ENCODE measurements at places on chromosomes 16 and 17. TPM values are rescaled to one million over a fixed set of nuclear protein-coding genes. Genes with fewer than 3 reads are reported as not detected.

- peak; percentile 98 for DNase-seq
Measured at GRCh38 chr17:36948717-36949460, at the start of gene AATF. AATF (plus strand) TSS chr17:36948954; CDS start chr17:36949126, 172 bp downstream.

DNA sequence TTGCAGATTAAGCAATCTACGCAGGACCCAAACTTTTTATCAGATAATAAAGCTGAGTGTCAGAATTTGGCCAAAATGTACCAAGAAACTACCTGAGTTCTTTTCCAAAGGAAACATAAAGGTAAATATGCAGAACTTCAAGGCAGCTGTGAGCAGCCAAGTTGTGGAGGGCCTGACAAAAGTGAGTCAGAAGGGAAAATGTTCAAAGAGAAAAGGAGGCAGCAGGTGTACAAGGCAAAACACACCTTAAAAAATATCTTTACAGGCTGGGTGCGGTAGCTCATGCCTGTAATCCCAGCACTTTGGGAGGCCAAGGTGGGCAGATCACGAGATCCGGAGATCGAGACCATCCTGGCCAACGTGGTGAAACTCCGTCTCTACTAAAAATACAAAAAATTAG is 7.0 kb upstream of the KANSL1 start:
- DNase-seq: no peak

- no peak for DNase-seq
Measured at GRCh38 chr16:57178793-57179212, 7.0 kb downstream of the PSME3IP1 start.

GRCh38 chr17:49730078-49730784 is 22.5 kb upstream of the SLC35B1 start:
- peak; percentile 69 for DNase-seq

GRCh38 chr17:45276031-45276430 is 14.1 kb upstream of the SPATA32 start:
- peak; percentile 31 for DNase-seq

DNA sequence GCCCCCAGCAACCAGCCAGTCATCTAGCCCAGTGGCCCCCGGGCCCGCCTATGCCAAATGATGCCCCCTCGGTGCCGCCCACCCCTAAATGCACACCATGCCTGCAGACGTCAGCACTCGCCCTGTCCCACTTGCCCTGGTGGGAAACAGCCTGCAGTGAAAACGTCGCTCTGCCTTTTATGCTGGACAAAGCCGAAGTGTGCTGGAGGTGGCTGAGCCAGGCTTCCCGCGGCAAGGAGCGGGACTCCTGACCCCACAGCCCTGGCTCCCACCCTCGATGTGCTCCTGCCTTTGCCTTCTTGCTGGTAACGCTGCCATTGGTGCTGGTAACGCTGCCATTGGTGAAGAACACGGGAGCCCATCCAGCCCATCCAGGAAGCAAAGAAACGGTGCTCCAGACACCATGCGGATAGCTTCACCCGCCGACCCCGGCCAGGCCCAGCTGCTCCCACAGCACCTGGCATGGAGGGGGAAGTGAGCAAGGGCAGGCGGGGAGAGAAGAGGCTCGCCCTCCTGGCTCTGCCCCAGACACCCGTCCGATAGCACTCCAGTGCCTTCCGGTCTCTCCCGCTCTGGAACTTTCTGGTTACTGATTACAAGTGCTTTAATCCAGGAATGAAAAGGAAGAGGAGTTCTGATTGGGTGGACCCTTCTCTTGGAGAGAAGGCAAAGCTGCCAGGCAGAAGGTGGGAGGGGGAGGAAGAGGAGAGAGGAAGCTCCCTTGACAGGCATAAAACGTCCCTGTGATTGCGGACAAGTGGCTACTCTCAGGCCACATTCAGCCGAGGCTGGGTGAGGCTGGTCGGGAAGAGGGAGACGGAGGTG is 4.0 kb upstream of the BAIAP2 start:
- peak; percentile 81 for DNase-seq

DNA sequence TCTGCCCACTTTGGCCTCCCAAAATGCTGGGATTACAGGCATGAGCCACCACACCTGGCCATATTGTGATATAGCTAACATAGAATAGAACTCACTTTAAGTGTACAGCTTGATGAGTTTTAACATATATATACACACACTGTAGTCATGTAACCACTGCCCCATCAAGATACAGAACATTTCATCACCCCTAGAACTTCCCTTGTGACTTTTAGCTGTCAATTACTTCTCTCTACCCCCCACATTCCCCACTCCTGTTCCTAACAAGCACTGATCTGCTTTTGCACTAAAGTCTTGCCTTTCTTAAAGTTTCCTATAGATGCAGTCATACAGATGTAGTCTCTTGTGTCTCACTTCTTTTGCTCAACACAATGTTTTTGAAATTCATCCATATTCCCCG is 93.1 kb downstream of the PITPNC1 start:
- no peak for DNase-seq

DNA sequence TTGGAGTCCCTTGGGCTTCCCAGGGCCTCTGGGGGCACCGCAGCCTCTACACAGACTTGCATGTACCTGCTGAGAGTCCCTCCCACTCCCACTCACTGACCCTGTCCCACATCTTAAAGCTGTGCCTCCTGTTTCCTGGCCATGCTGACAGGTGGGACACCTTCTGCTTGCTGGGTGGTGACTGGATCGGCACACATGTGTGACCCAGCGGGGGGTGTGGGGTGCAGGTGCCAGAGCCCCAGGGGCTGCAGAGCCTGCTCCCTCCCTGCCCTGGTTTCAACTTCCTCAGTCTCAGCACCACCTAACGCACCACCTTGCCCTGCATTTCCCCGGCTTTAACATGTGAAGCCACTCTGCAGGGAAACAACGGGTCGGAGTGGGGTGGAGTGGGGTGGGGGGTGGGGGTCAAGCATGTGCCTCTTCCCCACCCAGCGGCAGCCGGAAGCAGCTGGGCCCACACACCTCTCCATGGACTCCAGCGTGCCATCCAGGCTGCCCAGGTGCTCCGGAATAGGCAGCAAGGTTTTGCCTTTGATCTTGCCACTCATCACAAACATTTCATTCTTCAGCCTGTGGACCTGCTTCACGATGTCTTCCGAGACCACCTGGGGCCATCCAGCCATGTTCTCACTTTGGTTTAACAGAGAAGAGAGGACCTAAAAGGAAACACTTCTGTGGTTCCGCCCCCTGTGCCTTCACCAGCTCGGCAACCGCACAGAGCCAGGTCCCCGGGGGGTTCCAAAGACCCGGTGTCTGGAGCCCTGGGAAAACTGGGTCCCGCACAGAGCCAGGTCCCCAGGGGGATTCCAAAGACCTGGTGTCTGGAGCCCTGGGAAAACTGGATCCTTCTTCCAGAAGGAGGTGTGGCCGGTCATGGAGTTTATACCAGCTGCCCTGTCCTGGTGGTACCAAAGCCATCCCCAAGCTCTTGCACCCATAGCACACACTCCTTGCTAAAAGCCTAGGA is 4.7 kb downstream of the DNAH17 start:
- no peak for DNase-seq

DNA sequence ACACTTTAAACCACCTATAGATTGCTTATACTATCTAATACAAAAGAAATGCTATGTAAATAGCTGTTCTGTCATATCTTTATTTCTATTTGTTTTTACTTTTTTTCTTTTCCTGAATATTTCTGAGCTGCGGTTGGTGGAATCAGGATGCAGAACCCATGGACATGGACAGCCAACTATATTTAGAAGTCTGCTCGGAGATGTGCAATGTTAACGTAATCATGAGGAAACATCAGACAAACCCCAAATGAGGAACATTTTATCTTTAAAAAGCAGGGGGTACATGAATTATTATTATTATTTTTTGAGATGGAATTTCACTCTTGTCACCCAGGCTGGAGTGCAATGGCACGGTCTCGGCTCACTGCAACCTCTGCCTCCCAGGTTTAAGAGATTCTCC is 31.4 kb upstream of the GHDC start:
- no peak for DNase-seq

- DNase-seq: no peak
Measured at GRCh38 chr16:21618281-21618680, 18.9 kb downstream of the METTL9 start.

DNA sequence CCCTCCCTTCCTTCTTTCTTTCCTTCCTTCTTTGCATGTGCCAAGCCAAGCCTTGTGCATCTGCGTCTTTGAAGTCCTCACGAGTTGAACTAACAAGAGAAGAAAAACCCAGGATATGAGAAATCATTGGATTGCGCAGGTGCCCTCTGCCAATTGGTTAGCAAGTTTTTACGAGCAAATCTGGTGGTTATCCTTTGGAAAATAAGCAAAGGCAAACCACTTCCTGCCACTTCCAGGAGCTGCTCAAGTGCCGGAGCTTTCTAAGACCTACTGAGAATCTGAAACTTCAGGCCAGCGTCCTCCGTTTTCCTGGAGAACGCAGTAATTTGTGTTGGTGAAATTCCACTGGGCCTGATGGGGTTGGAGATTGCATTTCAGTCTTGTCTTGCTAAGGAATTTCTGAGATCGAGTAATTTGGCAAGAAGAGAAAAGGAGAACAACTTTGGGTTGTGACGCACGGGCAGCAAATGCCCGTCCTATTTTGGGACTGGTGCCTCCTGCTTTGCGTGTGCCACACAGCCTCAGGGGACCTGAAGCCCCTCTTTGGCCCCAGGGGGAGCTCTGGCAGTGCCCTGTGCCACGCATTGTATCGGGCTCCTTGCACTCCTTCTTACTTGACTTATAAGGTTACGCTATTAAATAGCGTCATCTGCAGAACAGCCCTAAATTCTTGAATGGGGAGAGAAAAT is 56.4 kb downstream of the CMIP start:
- no peak for DNase-seq

DNA sequence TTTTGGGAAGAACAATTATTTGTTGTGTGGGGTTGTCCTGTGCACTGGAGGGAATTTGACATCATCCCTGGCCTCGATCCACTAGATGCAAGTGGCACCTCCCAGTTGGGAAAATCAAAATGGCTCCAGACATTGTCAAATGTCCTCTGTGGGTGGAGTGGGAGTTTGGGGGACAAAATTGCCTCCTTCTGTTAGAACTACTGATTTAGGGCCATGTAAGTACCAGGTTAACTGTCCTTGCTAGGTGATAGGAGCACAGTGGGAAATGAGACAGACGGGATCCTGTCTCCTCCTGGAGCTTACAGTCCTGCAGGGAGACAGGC is 56.8 kb downstream of the ARHGAP23 start:
- no peak for DNase-seq

DNA sequence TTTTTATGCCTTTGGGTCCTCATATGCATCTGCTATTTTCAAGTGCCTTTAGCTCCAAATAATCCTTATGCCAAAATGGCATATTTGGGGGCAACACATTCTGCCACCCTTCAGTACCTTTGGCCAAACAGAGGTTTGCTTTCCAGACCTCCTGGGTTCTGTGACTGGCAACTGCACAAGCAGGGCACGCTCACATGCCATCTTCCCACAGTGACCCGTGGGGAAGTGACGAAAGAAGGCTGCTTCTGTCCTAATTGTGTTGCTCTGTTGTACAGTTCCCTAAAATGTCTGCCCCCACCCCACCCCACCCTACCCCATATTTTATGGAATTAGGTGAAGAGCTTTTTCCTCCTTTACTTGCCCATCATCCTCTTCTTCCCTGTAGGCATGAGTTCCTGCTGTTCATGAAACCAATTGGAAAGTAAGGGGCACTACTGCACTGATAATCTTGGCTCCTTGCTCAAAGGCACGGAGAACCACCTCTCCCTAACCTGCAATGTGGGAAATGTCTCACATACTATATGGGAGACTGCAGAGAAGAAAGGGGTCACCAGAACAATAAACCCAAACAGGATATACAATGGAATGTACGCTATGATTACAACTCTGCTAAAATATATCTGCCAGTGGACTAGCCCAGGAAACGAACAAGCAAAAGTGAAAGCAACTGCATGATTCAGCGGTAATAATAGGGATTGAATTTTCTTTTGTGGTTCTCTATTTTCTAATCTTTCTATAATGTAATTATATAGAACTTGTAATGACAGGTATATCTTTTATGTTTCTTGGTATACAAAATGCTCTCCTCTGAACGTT is 3.3 kb upstream of the SLFN12L start:
- peak; percentile 40 for DNase-seq

DNA sequence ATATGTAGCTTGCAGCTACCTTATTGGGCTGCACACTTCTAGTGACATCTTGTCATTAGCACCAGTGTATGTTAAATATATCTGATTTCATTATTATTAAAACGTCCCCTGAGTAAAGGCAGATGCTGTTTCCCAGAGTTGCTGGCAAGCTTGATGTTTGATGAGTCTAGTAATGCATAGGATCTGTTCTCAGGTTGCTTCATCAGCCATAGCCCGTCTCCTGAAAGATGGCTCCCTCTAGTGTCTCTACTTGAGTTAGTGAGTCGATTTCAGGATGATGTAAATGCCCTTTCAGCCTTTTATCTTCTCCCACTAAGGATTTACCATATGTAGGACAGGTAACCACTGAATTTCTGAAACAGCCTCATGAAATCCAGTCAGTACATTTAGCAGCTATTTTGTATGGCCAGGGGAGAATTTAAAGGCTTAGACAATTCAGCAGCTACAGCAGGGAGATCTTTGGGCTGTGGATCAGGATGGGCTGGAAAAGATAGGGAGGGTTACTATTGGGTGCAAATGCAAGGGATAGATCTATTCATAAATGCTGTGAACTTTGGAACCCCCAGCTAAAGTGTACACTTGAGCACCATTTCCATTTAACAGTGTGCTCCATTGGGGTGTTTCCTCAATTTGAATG is 376.3 kb downstream of the CNTNAP4 start:
- peak; percentile 26 for DNase-seq

DNA sequence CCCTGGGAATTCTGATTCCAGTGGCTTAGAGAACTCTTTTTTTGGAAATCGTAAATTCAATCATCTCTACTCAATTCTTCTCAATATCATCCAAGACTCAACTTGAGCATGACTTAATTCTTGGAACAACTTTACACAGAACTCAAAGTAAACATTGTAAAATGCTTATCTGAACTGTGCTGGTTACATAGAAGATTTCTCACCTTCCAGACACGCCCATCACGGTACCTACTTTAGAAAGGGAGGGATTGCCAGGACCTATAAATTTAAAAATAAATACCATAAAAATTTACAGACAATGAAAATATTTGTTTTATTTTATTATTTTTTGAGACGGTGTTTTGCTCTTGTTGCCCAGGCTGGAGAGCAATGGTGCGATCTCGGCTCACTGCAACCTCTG is 26.5 kb downstream of the MAP1LC3B start:
- no peak for DNase-seq

DNA sequence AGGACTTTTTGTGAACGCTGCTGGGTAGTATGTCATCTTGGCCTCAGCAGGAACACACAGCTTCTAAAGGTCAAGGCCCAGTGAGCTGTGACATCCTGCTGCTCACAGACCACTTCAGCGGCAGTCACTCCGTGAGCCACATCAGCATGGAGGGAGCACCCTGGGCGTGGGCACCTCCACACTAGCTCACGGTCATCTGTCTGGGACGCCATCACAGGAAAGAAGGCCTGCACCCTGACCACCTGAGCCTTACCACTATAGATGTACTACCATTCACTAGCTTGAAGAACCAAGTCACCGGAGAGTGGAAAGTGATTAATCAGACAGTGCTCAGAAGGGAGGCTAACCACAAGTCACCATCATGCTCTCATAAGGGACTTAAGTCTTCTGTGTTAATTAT is 3.3 kb downstream of the AXIN1 start:
- no peak for DNase-seq

- DNase-seq: peak; percentile 87
Measured at GRCh38 chr16:67246081-67246755, 1.1 kb downstream of the FHOD1 start.

The SNN gene
- total RNA-seq: 2.3 TPM

The NMT1 gene
- 76.1 TPM for total RNA-seq

The MYH13 gene
- total RNA-seq: not detected

The KRT25 gene
- not detected for total RNA-seq

The BEAN1 gene
- total RNA-seq: 0.22 TPM

The GRAPL gene
- 2.0 TPM for total RNA-seq

The NFE2L1 gene
- 247 TPM for total RNA-seq

The ABI3 gene
- 10.6 TPM for total RNA-seq

The CDRT15 gene
- total RNA-seq: not detected

The KREMEN2 gene
- 1.7 TPM for total RNA-seq

The RPH3AL gene
- total RNA-seq: 44.1 TPM

The CCL1 gene
- not detected for total RNA-seq
